NCI-H187 (cell line): ENCODE measurements at places on chromosomes 16 and 17.
A peak's percentile ranks its signal among the peaks of the same experiment; 100 is the strongest.

GRCh38 chr17:76198702-76199101 is 41.6 kb downstream of the RNF157 start:
- DNase-seq, result no peak

DNA sequence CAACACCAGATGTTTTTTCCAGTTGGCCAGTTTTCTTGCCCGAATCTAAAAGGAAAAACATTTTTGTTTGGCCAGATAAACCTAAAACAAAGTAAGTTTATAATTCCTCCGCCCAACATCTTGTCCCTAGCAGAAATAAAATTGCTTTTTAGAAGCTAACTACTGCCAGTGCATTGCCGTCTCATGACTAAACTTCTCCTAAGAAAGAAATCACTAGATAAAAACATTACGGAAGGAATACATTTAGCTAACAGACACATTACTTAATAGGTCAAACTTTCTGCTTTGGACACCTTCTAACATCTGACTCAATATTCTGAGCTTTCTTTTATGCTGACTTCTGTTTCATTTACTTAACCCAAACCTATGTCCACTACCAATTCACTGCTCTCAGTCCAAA is 36.2 kb downstream of the FBXL20 start:
- DNase-seq, result no peak

GRCh38 chr17:51128076-51128475 is 7.4 kb upstream of the SPAG9 start:
- DNase-seq, result no peak

GRCh38 chr16:89277641-89278341 is 60.3 kb downstream of the ZNF778 start:
- DNase-seq, result no peak

DNA sequence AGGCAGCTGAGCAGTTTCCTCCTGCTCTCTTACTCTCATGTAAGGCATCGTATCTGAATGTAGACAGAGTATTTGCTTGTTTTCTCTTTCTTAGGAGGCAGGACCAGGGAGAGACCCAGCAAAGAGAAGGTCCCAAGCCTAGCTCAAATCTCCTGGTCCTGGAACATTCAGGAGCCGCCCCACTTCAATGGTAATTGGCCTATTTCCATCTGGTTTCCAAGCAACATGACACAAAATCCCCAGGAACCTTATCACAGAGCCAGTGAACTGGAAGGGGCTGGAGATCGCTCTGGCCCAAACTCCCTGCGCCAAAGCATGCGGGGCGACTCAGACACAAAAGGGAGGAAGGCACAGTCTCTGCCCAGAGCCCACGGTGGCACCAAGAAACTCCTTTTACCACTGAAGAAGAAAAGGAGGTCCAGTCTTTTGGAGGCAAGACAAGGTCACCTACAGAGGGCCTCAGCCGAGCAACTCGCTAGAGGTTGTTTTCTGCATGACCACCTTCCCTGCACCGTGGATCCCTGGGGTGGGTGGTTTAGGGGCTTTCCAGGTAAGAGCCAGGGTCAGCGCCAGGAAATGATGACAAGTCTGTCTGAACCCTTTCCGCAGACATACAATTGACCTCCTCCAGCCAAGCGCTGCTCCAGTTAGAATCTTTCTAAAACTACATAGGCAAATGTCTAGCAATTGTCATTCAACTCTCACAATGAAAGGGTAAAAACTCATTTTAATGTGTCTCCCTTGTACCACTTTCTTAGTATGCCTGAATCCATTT is 394.7 kb downstream of the SOX9 start:
- peak; percentile 22 for DNase-seq

- no peak for DNase-seq
Measured at GRCh38 chr17:18230288-18231141, 5.1 kb downstream of the LLGL1 start.

- no peak for DNase-seq
Measured at GRCh38 chr17:71765437-71765836, 355.4 kb upstream of the SOX9 start.

GRCh38 chr17:75645501-75645888 is 12.3 kb downstream of the SMIM5 start:
- peak; percentile 51 for DNase-seq

GRCh38 chr16:80084614-80085013 is 456.2 kb upstream of the DYNLRB2 start:
- peak; percentile 33 for DNase-seq

DNA sequence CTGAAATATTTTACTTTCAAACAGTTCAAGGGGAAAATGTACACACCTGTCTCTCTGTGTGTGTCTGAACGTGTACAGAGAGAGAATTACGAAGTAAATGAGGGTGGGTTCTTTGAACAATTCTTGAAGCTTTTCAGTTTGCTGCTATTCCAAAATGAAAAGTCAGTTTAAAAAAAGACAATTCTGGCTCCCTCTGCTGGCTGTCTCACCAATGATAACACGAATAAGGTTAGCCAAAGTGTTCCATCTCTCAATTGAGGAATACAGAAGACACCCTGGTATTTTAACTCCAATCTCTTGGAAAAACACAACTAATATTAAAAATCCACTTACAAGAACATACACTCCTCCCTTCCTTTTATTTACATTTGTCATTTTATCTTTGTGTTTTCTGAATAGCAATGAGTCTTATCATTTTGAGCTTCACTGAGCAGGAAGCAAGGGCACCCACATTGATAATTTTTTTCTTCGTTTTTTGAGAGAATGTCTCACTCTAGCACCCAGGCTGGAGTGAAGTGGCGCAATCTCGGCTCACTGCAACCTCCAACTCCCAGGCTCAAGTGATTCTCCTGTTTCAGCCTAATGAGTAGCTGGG is 20.5 kb downstream of the EFTUD2 start:
- DNase-seq, result no peak
